ENCODE measurements at places on chromosomes 1 and 21.

- no peak for DNase-seq
Measured at GRCh38 chr1:245234217-245235081, 79.7 kb downstream of the KIF26B start.

DNA sequence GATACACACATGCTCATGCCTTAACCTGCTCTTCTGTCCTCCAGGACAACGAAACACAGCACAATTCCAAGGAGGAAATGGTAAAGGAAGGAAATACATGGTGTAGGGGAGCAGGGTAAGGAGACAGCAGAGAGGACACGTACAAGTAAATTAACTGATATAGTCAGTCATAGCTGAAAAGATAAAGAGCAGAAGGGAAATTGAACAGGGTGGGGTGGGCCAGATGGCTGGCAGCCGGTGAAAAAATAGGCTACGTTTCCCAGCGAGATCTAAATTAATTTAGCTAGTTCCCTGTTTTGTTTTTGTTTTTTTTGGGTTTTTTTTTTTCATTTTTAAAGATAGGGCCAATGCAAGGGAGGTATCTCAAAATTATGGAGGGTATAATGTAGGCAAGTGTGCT, 109.2 kb downstream of the FAM78B start:
- DNase-seq = no peak

GRCh38 chr1:147379889-147380288, 137.4 kb downstream of the CHD1L start:
- no peak for DNase-seq

DNA sequence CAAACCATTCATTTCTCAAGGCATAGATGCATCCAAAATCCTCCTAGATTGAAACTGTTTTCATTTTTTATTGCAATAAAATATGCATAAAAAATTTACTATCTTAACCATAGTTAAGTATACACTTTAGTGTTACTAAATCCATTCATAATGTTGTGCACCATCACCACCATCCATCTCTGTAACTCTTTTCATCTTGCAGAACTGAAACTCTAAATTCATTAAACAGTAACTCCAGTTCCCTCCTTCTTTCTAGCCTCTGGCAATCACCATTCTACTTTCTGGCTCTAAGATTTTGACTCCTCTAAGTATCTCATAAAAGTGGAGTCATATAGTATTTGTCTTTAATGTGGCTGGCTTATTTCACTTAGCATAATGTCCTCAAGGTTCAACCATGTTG, 236.8 kb downstream of the SMYD3 start:
- DNase-seq = no peak

- no peak for DNase-seq
Measured at GRCh38 chr1:67653304-67653703, 31.7 kb upstream of the GADD45A start.

DNA sequence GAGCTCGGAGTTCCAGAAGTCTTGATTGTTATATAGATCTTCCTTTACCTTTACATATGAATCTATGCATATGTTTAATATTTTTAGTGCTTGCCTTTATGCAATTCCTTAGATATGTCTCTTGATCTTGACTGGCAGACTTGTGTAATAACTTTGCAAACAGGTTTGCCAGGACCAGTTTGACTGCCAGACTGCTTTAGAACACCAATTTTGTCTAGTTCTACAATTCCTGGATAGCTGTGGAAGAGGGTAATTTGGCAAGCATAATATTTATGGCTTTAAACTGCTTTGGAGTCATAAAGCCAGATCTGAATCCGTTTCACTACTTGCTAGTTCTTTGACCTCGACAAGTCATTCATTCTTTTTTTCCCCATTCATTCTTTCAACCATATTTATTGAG, 250.0 kb downstream of the FAF1 start:
- no peak for DNase-seq

GRCh38 chr1:182720463-182720862, 36.1 kb upstream of the RGS8 start:
- peak; percentile 24 for DNase-seq

Measured in NAMALWA (cell line).